ENCODE measurements at places on chromosomes 3 and 15.

DNA sequence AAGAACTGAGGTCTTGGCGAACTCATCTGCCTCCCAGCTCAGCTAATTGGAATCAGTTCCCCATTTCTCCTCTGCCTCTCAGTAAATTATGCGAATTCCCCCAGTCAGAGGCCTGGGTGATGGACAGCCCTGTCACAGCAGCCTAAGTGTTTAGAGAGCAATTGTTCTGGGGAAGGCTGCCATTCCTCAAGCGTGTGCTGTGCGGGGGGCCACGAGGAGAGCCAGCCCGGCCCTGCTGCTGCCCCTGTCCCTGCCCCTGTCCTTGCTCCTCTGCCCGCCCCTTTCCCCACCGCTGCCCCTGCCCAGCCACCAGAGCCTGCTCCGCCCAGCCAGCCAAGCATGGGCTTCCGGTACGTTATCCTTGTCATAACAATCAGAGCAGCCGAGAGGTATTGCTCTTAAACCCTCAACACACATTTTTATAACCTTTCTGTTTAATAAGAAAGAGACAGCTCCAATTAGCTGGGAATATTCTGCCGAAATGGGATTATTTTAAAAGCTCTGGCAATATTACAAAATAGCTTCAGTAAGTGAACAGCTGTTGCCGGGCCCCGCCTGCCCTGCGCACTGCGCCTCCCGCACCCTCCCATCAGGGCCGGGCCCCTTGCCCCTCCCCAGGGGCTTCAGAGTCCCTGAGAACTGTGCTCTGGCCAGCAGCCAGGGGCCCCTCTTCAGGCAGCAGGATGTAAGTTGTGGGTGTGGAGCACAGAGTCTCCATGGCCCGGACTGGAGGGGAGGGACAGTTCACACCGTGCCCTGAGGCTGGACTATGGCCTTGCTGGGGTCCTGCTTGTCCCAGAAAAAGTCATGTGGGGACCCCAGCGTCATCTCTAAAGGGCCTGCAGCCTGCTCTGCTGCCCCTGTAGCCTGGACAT, 12.4 kb upstream of the CACNA2D2 start:
- peak; percentile 43 for DNase-seq

- DNase-seq = no peak
Measured at GRCh38 chr3:198026620-198027019, 66.6 kb downstream of the LMLN start.

- DNase-seq = no peak
Measured at GRCh38 chr3:197730200-197730599, 6.5 kb downstream of the RUBCN start.

GRCh38 chr15:88932875-88933330, 19.7 kb upstream of the MFGE8 start:
- DNase-seq = no peak

GRCh38 chr3:13879946-13880810, at the start of gene WNT7A:
WNT7A (minus strand) TSS chr3:13880071; CDS start chr3:13879816, 255 bp downstream.
- no peak for DNase-seq

DNA sequence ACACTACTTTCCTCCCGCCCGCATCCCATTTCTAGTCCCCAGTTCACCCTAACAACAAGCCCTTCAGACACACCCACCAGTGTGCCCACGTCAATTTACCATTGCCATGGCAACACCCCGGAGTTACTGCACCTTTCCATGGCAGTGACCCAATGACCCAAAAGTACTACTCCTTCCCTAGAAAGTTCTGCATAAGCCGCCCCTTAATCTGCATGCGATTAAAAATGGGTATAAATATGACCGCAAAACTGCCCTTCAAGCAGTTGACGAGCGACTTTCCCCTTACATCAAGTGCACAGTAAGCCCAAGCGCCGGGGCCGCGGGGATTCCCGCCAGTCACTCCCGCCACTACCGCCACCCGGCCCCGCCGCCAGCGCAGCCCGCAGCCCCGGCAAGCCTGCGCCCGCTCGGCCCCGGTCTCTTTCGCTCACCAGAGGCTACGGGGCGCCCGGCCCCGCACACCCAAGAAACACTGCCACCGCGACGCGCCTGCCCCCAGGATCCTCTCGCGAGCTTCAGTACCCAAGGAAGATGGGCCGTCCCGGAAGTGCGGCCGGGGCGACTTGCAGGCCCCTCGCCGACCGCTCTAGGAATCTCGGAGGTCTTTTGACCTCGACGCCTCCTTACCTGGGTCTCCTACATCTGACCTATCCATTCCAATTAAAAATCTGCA, 27.2 kb upstream of the ZNF502 start:
- DNase-seq = peak; percentile 70

- DNase-seq = no peak
Measured at GRCh38 chr3:119408243-119408950, 55.0 kb downstream of the TMEM39A start.

GRCh38 chr15:31598620-31599019, 272.0 kb downstream of the KLF13 start:
- peak; percentile 68 for DNase-seq

- no peak for DNase-seq
Measured at GRCh38 chr3:195757827-195758226, 37.0 kb downstream of the MUC20 start.

GRCh38 chr3:106534206-106534605, 665.4 kb upstream of the CBLB start:
- DNase-seq = no peak

DNA sequence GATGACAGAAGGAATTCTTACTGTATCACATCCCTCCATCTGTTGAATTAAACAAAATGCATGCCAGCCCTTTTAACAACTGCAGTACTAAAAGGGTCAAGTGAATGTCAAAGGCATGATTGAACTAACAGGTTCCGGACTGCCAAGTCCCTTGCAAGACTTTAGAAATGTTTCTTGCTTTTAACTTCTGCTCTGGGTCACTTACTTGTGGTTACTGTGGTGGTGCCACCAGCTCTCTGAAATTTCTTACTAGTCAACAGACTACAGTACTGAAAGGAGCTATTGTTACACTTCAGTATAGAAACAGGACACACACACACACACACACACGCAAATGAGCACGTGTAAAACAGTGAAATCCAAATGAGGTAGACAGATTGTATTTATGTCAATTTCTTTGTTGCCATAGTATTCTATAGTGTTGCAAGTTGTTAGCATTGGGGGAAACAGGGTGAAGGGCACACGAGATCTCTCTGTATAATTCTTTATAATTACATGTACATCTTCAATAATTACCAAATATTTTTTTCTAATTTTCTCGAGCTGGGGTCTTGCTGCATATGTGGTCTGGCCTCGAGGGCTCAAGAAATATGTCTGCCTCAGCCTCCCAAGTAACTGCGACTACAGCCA, 79.9 kb upstream of the SLC25A26 start:
- DNase-seq = peak; percentile 33

DNA sequence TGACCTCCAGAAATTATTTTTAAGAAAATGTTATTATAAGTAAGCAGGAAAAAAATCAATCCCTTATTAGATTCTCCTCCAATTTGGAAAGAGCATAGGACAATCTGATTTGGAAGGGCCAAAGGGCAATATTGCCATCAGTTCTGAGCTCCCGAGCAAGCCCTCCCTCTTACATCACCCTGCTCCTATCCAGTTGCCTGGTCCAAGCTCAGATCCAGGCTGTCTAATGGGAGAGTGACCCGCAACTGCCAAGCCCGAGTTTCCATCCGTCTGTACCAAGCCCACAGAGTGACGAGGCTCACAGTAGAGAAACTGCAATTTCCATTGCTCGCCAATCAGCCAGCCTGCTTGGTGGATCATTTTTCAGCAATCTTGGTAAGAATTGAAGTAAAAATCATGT, 187.7 kb downstream of the MEX3B start:
- no peak for DNase-seq

DNA sequence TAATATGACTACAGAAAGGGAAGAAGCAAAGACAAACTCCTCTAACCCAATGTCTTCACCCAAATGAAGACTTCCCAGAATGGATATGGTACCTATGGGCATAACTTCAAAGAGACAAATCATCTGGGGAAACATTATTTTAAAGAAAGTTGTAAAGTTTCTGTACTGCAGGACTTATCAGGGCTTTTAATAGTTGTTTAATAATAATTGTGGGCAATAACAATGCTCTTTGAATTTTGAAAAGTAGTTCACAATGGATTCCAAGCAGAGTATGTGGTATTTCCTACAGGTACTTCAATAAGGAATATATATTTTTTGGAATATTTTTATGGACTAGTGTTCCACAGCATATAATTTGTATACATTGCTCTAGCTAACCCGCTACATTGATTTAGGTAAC, 503.1 kb downstream of the MCTP2 start:
- no peak for DNase-seq
